ENCODE measurements at places on chromosomes 5 and 9. TPM values are rescaled to one million over a fixed set of nuclear protein-coding genes. Genes with fewer than 3 reads are reported as not detected.
A peak's percentile ranks its signal among the peaks of the same experiment; 100 is the strongest.

The PELO gene
- 11.5 TPM for polyA plus RNA-seq

The MFAP3 gene
- polyA plus RNA-seq: 29.2 TPM

The CMBL gene
- polyA plus RNA-seq: 89.7 TPM

The CER1 gene
- 0.11 TPM for polyA plus RNA-seq

The FAM221B gene
- 0.22 TPM for polyA plus RNA-seq

The KCNV2 gene
- polyA plus RNA-seq: 0.08 TPM

The JAKMIP2 gene
- polyA plus RNA-seq: 3.2 TPM

The SSNA1 gene
- 71.1 TPM for polyA plus RNA-seq

The HSDL2 gene
- polyA plus RNA-seq: 53.3 TPM

- peak; percentile 41 for DNase-seq
- H3K27ac ChIP-seq: peak overlapping the region; percentile 56
- H3K27me3 ChIP-seq: no peaks in the 10 kb centered on the region
- H3K4me1 ChIP-seq: peaks cover 17% of the 10 kb centered on the region
- H3K4me3 ChIP-seq: no peak overlapping the region
- H3K36me3 ChIP-seq: no peaks in the 10 kb centered on the region
Measured at GRCh38 chr9:121930956-121931355, 162.2 kb downstream of the TTLL11 start.

GRCh38 chr5:74946471-74946870 lies 80.3 kb upstream of the FAM169A start:
- no peak overlapping the region for H3K4me3 ChIP-seq
- H3K36me3 ChIP-seq: no peaks in the 10 kb centered on the region
- H3K27ac ChIP-seq: no peak overlapping the region
- no peaks in the 10 kb centered on the region for H3K4me1 ChIP-seq

DNA sequence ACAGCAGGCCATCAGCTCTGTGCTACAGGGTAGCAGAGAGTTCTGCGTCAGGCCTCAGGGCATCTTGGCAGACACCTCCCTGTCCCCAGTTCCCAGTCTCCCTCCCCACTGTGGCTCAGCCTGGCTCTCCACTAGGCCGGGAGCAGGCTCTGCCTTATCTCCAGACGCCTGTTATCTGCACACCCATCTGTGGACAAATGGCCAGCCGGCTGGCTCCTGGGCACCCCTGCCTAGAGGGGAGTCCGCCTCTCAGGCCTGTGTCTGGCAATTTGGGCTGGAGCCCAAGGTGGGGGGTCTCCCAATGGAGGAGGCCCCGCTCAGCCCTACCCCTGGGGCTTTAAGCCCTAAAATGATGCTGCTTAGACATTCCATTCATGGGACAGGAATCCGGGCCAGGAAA lies 39.2 kb upstream of the HAND1 start:
- H3K36me3 ChIP-seq: no peaks in the 10 kb centered on the region
- no peak overlapping the region for H3K4me3 ChIP-seq
- peaks cover 26% of the 10 kb centered on the region for H3K27me3 ChIP-seq
- no peak for DNase-seq

DNA sequence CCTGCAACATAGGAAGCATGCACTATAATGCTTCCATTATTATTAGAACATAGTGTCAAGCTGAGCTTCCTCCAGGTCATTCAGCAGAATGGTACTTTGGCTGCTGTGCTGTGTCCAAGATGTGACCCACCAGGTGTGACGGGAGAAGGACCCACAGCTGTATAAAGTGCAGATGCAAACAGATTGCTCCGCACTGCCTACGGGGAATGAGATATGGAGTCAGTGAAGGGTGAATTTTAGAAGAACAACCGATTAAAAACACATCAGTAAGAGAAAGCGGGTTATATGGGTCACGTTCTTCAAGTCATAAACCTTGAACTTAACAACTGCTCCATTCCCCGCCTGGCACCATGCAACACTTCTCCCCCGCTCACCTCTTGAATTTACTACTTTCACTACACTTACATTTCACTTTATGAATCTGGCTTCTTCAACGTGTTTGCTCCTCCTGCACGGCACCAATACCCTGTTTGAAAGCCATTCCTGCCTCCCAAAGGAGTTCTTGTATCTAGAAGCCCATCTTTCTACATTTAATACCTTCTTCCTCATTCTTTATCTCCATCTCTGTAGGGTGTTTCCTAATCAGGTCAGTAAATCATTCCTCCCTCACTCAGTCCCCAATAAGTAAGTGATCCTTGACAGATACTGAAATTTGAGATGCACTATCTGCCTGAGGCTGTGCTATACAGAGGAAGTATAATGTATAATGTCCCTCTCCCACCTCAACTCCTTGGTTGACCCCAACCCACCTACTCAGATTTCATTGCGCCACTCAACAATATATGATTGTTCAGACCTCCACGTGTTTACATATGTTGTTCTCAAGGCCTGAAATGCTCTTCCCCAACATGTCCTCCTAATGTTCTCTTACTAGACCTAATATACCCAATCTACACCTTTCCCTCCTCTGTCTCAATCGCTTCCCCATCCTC lies 25.9 kb downstream of the BRINP1 start:
- H3K4me3 ChIP-seq: no peak overlapping the region
- H3K36me3 ChIP-seq: no peaks in the 10 kb centered on the region
- no peaks in the 10 kb centered on the region for H3K4me1 ChIP-seq
- H3K27me3 ChIP-seq: no peaks in the 10 kb centered on the region

- H3K4me3 ChIP-seq: no peak overlapping the region
- H3K27ac ChIP-seq: peak overlapping the region; percentile 57
- no peaks in the 10 kb centered on the region for H3K27me3 ChIP-seq
- H3K36me3 ChIP-seq: no peaks in the 10 kb centered on the region
Measured at GRCh38 chr9:18771011-18771410, 262.0 kb downstream of the SAXO1 start.

GRCh38 chr9:112503170-112503569 lies 16.5 kb downstream of the KIAA1958 start:
- H3K27ac ChIP-seq: no peak overlapping the region
- H3K4me1 ChIP-seq: no peaks in the 10 kb centered on the region
- no peaks in the 10 kb centered on the region for H3K27me3 ChIP-seq
- no peak overlapping the region for H3K4me3 ChIP-seq

- H3K27me3 ChIP-seq: no peaks in the 10 kb centered on the region
- H3K4me1 ChIP-seq: no peaks in the 10 kb centered on the region
- no peak overlapping the region for H3K4me3 ChIP-seq
- H3K27ac ChIP-seq: no peak overlapping the region
Measured at GRCh38 chr5:137320056-137321045, 178.8 kb downstream of the SPOCK1 start.

- H3K4me3 ChIP-seq: no peak overlapping the region
- no peak for DNase-seq
- H3K27me3 ChIP-seq: no peaks in the 10 kb centered on the region
- peaks cover 22% of the 10 kb centered on the region for H3K36me3 ChIP-seq
- H3K4me1 ChIP-seq: no peaks in the 10 kb centered on the region
- no peak overlapping the region for H3K27ac ChIP-seq
Measured at GRCh38 chr9:72351538-72352453, 13.2 kb downstream of the ZFAND5 start.

DNA sequence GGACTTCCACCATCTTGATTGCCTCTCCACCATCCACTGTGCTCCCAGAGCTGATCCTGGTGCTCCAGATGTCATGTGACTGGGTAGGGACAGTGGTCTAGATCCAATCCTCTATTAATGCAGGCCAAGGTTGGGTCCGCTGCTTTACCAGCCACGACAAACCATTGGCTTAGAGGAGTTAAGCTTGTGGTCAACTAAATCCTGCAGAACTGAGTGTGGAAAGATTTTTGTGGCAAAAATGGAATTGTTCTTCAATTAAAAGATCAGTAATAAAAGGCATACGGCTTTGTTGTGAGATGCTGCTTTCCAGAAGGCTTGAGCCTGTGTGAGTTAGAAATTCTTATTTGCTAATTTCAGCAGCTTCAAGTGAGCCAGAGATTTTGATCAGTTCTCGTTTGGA lies 30.7 kb downstream of the SLC1A3 start:
- H3K36me3 ChIP-seq: peaks cover 13% of the 10 kb centered on the region
- no peak overlapping the region for H3K4me3 ChIP-seq
- H3K4me1 ChIP-seq: no peaks in the 10 kb centered on the region

- H3K4me3 ChIP-seq: no peak overlapping the region
- H3K27me3 ChIP-seq: no peaks in the 10 kb centered on the region
- peak; percentile 60 for DNase-seq
- peak overlapping the region; percentile 69 for H3K27ac ChIP-seq
Measured at GRCh38 chr9:136001231-136001630, 40.1 kb upstream of the UBAC1 start.

GRCh38 chr5:15808577-15808976 lies 308.6 kb downstream of the FBXL7 start:
- H3K27ac ChIP-seq: no peak overlapping the region
- peaks cover 9% of the 10 kb centered on the region for H3K4me1 ChIP-seq
- no peak for DNase-seq
- no peaks in the 10 kb centered on the region for H3K36me3 ChIP-seq
- no peaks in the 10 kb centered on the region for H3K27me3 ChIP-seq
